ENCODE measurements at places on chromosomes 1 and 21. TPM values are rescaled to one million over a fixed set of nuclear protein-coding genes. Genes with fewer than 3 reads are reported as not detected.

GRCh38 chr21:46319186-46319585 lies 4.5 kb downstream of the C21orf58 start:
- DNase-seq, result no peak

- DNase-seq, result no peak
Measured at GRCh38 chr1:7224644-7225043, 439.4 kb downstream of the CAMTA1 start.

Gene FMO5
- total RNA-seq, result 2.5 TPM

DNA sequence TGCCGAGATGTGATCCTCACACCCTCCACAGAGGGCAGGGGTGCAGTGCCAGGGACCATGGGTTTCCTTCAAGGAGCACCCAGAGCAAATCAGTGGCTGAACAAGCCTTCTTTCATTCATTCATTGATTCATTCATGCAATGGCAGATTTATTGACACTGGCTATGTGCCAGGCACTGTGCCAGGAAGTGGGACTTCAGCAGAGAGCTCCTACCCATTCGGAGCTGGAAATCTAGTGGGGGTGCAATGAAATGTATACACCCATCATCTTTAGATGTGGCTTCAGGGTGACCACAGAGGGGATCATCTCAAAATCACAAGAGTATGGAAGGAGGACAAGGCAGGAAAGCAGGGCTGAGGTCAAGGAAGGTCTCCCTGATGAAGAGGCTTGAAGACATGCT lies 18.9 kb downstream of the SLC6A9 start:
- DNase-seq, result no peak

GRCh38 chr1:9653491-9654050 lies 2.0 kb downstream of the PIK3CD start:
- DNase-seq, result no peak

Gene CSMD2
- 19.4 TPM for total RNA-seq

Gene ACKR1
- 3.5 TPM for total RNA-seq

GRCh38 chr1:36775716-36776115 lies 258.6 kb downstream of the GRIK3 start:
- no peak for DNase-seq

GRCh38 chr1:116414364-116414763 lies 41.3 kb downstream of the ATP1A1 start:
- no peak for DNase-seq

GRCh38 chr1:210089855-210090254 lies 142.7 kb upstream of the SERTAD4 start:
- DNase-seq, result no peak

GRCh38 chr1:14769486-14770274 lies 171.2 kb downstream of the KAZN start:
- no peak for DNase-seq

DNA sequence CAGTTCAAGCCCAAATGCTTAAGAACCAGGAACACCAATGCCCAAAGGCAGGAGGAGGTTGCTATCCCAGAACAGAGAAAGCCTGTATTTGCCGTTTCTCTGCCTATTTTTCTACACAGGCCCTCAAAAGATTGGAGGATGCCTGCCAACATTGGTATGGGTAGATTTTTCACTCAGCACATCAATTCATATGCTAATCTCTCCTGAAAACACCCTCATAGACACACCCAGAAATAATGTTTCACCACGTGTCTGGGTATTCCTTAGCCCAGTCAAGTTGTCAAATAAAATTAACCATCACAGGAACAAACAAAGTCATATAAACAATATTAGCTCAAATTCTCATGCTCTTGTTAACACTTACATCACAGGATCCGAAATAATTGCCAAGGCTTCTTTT lies 121.9 kb downstream of the RGS21 start:
- no peak for DNase-seq

Gene CYP2J2
- total RNA-seq, result 8.6 TPM

Gene ATXN7L2
- 1.6 TPM for total RNA-seq

Gene DPM3
- 46.6 TPM for total RNA-seq

DNA sequence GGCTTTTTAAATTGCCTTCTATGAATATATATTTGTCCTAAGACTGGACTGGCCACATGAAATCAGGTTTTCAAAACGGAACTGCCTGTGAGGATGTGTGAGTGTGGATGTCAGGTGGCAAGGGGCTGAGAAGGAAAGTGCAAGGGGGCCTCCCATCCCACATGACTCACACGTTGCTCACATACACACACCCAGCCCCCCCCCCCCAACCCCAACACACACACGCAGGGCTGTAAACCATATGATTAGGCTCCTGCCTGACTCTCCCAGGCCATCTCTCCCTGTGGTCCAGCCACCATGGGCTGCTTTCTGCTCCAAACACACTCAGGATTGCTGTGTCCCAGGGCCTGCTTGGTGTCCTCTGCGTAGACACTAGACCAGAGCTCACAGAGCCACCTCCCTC lies 22.4 kb downstream of the DEGS1 start:
- no peak for DNase-seq

GRCh38 chr1:64692911-64693310 lies 52.0 kb upstream of the RAVER2 start:
- DNase-seq, result no peak

Gene BTBD8
- total RNA-seq, result 56.1 TPM

- DNase-seq, result no peak
Measured at GRCh38 chr21:42962380-42963007, 11.9 kb upstream of the PKNOX1 start.

Gene RPL5
- total RNA-seq, result 962 TPM

DNA sequence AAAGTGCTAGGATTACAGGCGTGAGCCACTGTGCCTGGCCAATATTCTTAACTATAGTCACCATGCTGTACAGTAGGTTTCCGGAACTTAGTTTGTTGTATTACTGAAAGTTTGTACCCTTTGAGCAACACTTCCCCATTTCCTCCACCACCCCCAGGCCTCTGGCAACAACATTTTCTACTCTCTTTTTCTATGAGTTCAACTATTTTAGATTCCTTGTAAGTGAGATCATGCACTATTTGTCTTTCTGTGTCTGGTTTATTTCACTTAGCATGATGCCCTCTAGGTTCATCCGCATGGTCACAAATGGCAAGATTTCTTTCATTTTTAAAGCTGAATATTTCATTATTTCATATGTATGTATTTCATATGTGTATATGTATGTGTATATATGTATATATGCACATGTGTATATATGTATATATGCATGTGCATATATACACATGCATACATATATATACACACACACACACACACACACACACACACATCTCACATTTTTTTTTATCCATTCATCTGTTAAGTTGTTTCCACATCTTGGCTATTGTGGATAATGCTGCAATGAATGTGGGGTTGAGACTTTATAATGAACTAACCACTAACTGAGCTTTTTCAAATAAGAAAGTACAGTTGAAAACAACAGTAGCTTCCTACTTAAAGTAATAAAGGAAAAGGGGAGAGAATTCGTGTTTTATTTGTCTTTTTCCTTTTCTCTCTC lies 256.8 kb upstream of the C1orf105 start:
- no peak for DNase-seq

DNA sequence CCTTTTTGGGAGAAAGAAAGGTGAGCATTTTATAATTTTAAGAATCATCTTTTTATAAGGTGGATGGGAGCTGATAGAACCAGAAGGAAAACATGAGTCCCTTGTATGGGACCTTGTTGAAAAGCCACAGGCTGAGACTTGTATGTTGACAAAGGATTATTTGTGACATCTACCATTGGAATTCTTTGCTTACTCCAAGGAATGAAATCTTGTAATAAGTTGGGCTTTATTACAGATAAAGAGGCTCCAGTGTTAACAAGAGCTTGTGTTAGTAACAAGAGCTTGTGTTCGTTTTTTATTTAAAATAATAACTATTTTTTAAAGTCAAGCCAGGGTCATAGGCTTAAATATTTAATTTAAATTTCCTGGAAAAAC lies 201.1 kb upstream of the CHRM3 start:
- DNase-seq, result no peak

- DNase-seq, result no peak
Measured at GRCh38 chr1:181531441-181531840, 48.1 kb downstream of the CACNA1E start.

DNA sequence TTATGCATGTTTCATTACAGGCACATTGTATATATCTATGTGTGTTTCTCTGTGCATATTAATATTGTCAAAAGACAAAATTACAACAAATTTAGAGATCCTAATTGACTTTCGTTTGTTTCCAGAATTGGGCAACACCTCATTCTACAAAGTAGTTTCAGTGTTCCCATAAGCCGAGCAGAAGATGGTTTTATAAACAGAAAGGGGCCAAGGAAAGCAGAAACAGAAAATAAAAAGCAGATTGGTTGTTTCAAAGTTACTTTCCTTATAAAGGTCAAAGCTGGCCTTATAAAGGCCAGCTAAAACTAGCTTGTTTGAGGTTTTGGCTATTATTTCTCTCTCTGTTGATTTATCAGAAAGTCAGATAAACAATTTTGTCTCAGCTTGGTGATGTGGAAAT lies 116.2 kb upstream of the FGGY start:
- DNase-seq, result no peak

Gene ITLN2
- 0.20 TPM for total RNA-seq

Gene TINAGL1
- 15.4 TPM for total RNA-seq

Gene PCP4
- 25.8 TPM for total RNA-seq

GRCh38 chr1:73331726-73332125 lies 866.2 kb downstream of the LRRIQ3 start:
- no peak for DNase-seq

DNA sequence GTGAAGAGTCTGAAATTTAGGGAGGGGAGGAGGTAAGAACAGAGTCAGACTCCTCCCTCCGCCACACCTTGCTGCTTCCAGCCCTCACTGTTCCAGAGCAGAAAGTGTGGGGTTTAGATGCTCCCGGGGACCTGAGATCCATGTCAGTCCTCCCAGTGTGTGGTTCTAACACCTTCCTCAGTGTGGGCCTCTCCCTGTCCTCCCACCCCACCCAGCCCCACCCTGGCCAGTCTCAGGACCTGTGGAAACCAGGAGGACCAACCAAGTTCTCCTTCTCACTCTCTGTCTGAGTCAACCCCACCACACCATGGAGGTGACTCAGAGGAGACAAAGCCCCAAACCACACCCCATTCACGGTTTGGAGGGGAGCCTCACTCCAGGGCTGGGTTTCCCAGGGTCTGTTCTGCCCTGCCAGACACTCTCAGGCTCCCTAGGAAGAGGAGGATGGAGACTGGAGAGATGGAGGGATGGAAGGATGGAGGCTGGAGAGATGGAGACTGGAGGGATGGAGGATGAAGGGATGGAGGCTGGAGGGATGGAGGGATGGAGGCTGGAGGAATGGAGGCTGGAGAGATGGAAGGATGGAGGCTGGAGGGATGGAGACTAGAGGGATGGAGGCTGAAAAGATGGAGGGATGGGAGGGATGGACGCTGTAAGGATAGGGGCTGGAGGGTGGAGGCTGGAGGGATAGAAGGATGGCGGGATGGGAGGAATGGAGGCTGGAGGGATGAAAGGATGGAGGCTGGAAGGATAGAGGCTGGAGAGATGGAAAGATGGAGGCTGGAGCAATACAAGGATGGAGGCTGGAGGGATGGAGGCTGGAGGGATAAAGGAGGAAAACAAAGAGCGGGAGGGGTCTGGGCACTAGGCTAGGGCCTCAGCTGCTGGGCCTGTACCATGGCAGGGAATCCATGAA lies 100.9 kb upstream of the RUNX3 start:
- no peak for DNase-seq

Gene DEDD
- total RNA-seq, result 20.2 TPM

Gene CLCNKA
- 0.10 TPM for total RNA-seq

DNA sequence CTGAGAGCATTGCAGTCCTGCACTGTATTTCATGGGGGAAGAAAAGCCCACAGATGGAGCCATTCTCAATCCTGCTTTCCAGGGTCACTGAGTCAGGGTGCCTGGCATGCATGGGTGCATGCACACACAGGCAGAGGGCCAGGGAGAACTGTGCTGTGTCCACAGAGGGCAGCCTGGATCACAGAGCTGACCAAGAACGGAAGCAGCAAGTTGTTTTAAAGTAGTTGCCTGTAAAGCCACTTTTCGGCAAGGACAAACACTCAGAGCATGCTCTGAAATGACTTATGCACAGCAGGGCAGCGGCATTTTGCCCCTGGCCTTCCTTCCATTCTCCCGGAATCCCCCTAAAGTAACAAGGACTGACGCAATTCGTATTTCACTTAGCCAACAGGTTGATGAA lies 3.6 kb downstream of the ERG start:
- DNase-seq, result no peak

DNA sequence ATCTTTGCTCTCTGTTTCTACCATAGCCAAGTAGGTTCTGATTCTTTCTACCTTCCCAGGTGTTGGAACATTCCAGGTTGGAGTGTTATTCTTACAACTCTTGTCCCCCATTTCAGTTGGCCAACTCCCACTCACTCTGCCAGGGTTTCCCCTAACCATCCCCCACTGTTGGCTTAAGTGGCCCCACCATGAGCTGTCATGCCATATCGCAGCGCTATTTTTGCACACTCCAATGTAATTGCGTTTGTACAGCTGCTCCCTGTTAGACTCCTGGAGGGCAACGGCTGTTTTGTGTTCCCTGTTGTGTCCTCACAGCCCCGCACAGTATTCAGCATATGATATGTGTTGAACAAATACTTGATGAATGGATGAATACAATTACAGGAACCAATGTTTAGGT lies 117.7 kb upstream of the ETS2 start:
- no peak for DNase-seq

GRCh38 chr1:95049935-95050334 lies 22.8 kb downstream of the ALG14 start:
- DNase-seq, result no peak

GRCh38 chr21:45155910-45156309 lies 81.5 kb downstream of the ADARB1 start:
- no peak for DNase-seq

DNA sequence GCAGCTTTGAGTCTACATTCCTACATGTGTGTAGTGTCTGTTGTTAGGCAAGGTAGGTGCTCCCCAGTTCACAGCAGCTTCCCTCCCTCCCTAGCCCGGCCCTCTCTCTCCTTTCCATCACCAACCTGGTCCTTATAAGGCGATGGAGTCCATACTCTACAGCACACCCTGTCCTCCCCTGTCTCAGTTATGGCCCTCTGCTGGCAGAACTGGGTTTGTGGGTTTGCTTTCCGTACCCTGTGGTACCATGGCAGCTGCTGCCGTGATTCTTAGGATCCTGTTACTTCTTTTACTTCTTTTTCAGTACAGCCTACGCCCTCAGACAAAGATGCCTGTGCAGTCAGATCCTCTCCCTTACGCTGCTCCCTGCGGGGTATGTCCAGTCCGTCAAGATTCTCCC lies 31.7 kb downstream of the AK5 start:
- no peak for DNase-seq

Gene PARK7
- total RNA-seq, result 322 TPM

Gene MATN1
- 0.79 TPM for total RNA-seq

Gene BNIPL
- total RNA-seq, result 0.20 TPM

- no peak for DNase-seq
Measured at GRCh38 chr1:147626291-147626690, 44.0 kb downstream of the ACP6 start.

GRCh38 chr1:82775406-82776000 lies 974.8 kb downstream of the ADGRL2 start:
- peak; percentile 30 for DNase-seq

DNA sequence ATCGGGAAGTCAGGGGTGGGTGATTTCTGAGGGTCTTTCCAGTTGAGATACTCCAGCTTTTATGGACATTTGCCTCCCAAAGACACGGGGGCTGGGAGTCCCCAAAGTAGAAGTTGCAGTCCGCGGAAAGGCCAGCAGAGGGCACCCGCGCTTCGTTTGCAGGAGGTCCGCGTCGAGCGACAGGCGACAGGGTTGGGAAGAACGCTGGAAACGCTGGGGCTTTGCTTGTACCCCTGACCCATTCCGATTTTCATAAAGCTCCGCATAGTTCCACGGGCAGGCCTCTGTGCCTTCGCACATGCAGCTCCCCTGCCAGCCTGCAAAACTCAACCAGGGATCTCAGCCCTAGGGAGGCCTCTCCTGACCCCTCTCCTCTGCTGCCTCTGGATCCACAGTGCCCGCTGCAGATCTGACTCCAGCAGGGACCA lies 44.2 kb upstream of the LAPTM5 start:
- no peak for DNase-seq

Measured in spinal cord (tissue), 10 donors.